ENCODE measurements at places on chromosomes 1 and 21.

DNA sequence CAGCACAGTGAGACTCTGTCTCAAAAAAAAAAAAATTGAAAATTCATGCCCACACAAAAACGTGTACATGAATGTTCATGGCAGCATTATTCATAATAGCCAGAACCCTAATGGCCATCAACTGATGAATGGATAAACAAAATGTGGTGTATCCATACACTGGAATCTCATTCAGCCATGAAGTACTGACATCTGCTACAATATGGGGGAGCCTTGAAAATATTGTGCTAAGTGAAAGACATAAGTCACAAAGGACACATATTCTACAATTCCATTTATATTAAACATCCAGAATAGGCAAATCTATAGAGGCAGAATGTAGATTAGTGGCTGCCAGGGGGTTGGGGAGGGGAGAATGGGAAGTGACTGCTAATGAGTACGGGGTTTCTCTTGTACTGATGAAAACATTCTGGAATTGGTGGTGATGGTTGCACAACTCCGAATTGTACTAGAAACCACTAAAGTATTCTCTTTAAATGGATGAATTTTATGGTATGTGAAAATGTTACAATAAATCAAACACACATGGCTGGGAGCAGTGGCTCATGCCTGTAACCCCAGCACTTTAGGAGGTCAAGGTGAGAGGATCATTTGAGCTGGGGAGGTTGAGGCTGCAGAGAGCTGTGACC lies 33.0 kb upstream of the KCNN3 start:
- ATAC-seq: no peak

DNA sequence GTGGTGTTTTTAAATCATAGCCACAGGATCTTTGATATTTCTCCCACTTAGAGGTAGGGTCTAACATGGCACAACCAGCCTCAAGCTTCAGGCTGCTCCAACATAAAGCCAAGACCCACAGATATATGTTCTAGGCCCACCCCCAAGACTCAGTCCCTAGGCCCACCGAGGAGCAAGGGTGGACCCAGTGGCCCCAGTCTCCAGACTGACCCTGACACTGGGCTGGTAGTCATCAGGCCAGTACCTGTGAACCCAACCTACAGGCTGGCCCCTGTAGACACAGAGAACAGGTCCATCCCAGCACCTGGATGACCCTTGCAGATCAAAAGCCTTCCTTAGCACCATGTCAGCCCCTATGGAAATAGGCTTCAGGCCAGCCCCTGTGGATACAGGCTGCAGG lies 60.5 kb downstream of the NEGR1 start:
- no peak for ATAC-seq

GRCh38 chr1:165344198-165344597 lies 12.3 kb downstream of the LMX1A start:
- no peak for ATAC-seq

- ATAC-seq: no peak
These were observed 22.7 kb downstream of the UTP25 start for GRCh38 chr1:209850342-209850979.

DNA sequence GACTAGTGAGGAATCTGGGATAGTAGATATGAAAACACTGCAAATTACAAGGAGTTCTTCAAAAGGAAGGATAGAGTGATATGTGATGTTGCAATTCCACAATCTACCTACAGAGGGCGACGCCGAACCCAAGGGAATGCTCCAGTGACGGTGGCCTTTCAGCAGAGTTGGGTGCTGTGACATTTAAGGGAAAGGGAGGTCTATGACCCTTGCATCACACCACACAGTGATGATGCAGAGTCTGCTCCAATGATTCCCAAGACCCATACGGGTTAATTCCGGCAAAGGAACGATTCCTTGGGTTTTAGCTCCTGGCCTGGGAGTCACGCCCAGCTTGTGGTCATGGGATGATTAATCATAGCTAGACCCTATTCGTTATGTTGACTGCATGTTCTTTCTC lies 123.0 kb upstream of the IGSF21 start:
- no peak for ATAC-seq

DNA sequence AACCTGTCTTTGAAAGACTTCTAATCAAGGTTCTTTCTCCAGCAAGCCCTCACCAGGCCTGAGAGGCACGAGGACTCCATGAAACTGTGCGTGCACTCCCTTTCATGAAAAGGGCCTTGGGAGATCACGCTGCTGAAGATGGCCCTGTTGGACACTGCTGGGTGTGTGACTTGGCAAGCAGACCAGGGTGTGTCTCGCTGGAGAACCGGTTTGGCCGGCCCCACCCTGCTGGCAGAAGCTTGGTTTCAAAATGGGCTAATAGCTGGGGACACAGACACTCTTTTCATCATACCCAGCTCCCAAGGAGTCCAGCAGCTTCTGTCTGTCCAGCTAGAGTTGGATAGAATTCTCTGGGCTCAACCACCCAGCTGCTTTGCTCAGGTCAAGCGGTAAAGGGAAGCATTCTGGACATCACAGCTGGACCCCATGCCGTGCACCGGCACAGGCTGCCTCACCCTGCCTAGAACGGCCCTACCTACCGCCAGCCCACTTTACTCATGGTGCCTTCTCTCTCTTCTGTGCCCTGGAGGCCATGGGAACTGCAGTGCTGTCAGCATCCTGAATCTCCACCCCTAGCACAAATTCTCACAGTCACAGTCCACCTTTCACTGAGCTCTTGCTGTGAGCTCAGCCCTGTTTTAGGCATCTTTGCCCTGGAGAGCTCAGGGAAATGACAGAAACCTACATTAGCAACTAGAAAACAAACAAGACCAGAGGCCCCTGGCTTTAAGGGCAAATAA lies 24.6 kb downstream of the PKP1 start:
- no peak for ATAC-seq

DNA sequence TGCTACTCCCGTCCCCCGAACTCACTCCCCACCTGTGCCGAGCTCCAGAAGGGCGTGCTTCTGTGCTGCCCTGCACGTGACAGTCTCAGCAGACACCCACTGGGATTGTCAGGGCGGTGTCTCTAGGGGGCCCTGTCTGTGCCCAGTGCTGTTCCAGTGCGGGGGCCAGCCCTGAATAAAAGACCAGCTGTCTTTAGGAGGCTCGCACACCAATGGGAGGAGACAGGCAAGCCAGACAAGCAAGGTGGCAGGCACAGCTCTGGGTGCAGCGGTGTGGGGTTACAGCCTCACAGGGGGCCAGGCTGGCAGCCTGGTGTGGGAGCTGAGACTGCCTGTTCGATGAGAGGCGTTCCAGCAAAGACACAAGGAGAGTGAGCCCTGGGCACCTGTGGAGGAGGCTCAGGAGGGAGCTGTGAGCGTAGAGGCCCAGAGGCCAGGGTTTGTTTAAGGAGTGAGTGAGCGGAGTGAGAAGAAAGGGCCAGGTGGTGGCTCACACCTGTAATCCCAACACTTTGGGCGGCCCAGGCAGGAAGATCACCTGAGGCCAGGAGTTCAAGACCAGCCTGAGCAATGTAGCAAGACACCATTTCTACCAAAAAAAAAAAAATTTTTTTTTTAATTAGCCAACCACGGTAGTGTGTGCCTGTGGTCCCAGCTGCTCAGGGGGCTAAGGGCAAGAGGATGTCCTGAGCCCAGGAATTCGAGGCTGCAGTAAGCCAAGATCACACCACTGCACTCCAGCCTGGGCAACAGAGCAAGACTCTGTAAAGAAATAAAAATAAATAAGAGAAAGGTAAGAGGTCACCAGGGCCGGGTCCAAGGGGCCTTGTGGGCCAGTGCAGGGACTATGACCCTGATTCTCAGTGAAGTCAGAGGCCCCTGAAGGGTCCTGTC lies 48.2 kb upstream of the ARHGEF16 start:
- no peak for ATAC-seq

- no peak for ATAC-seq
These were observed 7.0 kb upstream of the CCT8 start for GRCh38 chr21:29080454-29080941.

DNA sequence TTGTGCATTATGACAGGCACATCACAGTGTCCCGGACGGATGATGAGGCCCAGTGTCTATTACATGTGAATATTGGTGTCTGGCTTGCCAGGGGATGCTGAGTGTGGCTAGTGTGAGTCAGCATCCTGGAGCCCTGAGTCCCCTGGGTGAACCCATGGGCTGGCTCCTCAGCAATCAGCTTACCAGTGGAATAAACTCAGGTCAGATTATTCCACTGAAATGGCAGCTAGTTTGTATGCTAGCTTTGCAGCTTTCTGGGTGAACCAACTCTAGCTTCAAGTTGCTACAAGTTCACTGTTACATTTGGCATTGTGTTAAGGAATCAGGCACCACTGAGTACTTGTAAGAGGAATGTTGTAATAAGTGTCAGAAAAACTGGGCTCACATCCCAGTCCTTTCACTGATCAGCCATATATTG lies 23.9 kb upstream of the RPTN start:
- no peak for ATAC-seq

DNA sequence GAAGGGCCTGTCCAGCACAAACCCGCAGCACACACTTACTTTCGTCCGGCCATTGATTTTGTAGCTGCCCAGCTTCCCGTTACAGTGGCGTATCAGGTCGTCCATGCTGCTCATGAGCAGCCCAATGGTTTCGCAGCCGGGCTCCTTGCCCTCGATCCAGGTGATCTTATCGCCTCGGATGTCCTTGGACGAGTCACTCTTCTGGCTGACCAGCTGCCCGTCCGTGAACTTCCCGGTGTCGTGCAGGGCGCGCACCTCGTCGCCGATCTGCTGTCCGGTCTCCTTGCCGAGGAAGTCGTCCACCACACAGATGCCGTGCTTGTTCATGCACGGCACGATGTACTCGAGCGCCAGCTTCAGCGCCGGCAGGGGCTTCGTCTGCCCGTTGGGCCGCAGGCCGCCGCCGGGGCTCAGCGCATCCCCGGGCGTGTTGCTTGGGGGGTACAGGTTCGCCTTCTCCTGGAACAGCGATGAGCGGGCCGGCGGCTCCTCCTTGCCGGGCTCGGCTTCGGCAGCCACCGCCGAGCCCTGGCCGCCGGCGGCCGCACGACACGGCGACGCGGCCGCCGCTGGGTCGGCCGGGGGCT lies 1.0 kb downstream of the EGLN1 start:
- ATAC-seq: no peak

DNA sequence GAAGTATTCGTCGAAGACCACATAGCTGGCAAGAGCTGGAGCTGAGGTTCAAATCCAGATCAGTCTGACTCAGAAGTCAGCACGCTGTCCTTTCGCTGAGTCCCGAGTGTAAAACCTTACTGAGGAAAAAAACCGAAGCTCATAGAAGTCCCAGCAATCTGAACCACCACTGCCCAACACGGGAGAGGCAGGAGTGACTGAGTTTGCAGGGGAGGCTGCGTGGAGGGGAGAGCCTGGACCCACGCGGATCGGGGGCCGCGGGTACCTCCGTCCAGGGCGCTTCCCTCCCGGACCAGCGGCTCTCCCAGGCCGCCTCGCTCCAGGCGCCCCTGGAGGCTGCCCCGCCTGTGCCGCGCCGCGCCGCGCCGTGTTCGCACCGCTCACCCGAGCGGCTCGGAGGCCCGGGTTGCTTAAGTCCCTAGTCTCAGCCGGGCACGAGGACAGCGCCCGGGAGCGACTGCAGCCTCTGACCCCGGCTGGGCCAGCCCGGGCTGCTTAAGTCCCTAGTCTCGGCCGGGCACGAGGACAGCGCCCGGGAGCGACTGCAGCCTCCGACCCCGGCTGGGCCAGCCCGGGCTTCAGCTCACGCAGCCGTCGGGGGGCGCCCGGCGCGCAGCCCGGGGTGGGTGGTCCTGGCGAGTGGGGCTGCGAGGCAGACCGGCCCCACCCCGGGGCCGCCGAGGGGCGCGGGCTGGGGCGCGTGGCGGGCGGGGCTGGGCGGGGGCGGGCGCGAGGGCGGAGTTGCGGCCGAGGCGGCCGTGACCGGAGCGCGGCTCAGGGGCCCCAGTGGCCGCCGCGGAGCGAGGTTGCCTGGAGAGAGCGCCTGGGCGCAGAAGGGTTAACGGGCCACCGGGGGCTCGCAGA lies at the start of gene ADAMTSL4:
Gene ADAMTSL4, plus strand, starts transcription at position 777 of the 864 bp plus-strand sequence. CDS start 2,881 bp downstream, outside the sequence.
- peak; percentile 80 for ATAC-seq

- ATAC-seq: no peak
These were observed 38.0 kb downstream of the ADSS2 start for GRCh38 chr1:244413736-244414135.

- no peak for ATAC-seq
These were observed 1536.7 kb upstream of the B3GALT2 start for GRCh38 chr1:194723067-194723466.

- no peak for ATAC-seq
These were observed 6.8 kb downstream of the IKBKE start for GRCh38 chr1:206477110-206477509.

GRCh38 chr1:6367381-6368012 lies 26.1 kb downstream of the ACOT7 start:
- ATAC-seq: no peak

- no peak for ATAC-seq
These were observed 71.4 kb downstream of the RGL1 start for GRCh38 chr1:183876309-183876708.

DNA sequence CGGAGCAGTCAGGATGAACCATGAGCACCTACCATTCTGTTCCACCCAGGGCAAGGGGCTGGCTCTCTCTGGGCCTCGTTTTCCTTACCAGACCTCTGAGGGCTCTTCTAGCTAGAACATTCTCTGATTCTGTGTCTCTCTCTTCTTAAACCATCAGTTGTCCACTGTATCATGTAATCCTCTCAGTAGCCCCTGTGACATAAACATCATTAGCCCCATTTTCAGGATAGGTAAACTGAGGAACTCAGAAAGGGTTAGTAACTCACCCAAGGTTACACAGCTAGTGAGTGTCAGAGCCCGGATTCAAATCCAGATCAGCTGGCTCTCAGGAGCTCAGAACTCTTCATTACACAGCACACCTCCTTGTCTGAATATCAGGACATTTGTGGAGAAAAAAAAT lies 22.8 kb downstream of the IGSF21 start:
- ATAC-seq: no peak

- peak; percentile 14 for ATAC-seq
These were observed 544 bp upstream of the CCT8 start for GRCh38 chr21:29074007-29074376.

GRCh38 chr1:63325279-63325985 lies 3.1 kb downstream of the FOXD3 start:
- ATAC-seq: no peak

DNA sequence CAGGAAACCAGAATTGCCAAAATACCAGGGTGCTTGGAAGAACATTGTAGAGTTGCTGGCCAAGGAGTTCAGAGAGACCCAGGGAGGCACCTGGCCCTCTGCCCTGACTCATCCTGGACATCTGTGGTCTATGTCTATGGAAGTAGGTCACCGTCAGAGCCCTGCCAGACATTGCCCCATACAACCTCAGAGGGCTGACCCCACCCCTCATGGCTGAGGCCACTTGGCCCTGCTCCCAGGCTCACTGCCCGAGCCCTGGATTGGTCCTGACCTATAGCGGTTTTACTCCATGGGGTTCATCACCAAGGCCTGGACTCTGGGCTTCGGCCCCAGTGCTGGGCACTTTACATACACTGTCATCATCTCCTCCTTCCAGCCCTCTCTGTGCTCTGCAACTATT lies 233.1 kb downstream of the PTPRU start:
- no peak for ATAC-seq

All from activated CD4-positive, CD25-positive, alpha-beta regulatory T cell treated with anti-CD3 and anti-CD28 coated beads, Interleukin-2, amount 50 U/mL, for 24 hours (primary cell).